ENCODE measurements at places on chromosomes 3 and 15.

DNA sequence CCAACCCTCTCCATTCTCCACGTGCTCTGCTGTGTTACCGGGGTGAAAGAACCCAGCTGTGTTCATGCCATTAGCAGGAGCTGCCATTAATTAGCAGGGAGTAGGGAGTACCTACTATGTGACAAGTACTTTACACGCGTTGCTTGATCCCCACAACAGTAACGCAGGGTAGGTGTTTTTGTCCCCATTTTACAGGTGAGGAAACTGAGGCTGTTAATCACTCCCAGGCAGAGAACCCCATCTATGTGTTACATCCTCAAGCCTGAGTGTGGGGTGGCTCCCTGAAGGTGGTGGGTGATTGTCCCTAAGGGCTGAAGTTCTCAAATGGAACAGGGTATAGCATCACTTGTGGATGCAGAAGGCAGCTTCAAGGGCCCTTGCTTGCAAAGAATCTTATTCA is 22.8 kb downstream of the MELTF start:
- DNase-seq: no peak

DNA sequence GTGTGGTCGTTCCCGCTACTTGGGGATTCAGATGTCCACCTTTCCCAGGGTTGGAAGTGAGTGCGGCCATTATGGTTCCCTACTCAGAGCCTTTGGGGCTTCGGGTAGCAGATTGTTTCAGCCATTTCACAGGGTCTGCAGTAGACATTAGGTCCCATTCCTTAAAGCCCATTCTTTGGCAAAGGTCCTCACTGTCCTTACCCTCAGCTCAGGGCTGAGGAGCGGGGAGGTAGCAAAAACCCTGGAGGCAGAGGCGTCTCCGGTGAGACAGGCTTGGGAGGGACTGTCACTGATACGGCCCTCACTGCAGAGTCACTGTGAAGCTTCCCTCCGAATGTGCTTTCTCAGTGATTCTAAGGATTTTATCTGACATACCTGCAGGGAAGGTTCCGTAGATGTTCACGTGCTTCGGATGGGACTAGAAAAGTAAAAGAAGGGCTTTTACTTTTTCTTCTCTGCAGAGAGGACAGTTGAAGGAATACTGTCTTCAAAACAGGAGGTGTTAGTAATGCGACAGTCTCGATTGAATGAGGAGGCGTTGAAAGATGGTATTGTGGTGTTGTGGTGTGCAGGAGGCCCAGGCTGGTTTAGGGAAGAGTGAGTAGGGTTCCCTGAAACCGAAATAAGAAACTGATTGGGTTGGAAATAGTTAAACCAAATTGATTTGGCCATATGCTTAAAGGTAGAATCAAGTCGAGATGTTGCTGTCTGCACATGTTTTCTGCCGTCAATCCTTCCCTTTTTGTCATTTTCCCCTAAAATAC is 630 bp downstream of the ATP6V1A start:
- peak; percentile 6 for DNase-seq

DNA sequence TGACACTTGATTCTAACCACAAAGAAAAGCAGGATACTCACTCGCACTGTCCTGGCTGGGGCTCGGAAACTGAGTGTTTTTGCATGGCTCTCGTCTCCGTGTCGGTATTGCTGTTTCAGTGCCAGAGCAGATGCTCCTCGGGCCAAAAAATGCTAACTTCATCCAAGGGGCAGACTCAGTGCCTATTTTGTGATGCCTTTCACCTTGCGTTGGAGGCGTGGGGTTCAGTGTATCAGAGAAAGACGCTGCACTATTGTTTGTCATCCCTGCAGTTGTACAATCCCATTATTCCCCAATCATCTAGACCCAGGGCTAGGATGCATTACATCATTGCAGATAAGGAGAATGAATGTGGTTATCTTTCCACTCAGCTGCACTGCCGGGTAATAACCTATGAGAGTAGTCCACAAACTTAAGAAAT is 1.4 kb downstream of the CACNA2D3 start:
- DNase-seq: no peak

DNA sequence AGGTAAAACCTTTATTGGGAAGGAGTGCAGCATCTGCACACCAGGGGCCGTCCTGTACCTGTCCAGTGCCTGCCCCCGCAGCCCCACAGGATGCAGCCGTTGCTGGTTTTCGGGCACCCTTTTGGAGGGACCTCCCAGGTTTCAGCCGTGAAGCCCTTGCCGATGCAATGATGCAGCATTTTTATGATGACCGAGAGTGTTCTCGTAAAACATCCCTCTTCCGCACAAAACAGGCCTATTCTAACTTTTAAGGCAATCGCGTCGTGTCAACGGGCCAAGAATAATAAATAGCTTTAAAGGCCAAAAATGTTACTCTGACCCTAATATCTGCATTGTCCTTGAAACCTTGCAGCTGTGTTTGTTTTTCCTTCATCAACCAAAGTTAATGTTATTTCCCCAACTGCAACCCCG is 126.1 kb downstream of the LRRK1 start:
- no peak for DNase-seq

DNA sequence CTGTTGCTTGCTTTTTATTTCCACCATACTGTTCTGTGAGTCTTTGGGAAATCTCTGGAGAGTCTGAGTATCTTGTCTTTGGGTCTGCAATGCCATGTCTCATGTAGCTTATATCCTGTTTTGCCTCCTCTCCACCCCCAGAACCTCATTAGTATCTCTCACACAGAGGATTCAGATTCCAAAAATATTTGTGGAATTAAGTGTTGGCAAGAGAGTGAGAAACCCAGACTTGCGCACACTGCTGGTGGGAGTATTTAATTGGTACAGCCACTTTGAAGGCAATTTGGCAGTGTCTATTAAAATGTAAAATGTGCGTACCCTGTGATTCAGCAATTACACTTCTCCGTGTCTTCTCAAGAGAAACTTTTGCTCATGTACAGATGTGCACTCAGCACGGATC is 68.6 kb downstream of the ZNF621 start:
- no peak for DNase-seq

DNA sequence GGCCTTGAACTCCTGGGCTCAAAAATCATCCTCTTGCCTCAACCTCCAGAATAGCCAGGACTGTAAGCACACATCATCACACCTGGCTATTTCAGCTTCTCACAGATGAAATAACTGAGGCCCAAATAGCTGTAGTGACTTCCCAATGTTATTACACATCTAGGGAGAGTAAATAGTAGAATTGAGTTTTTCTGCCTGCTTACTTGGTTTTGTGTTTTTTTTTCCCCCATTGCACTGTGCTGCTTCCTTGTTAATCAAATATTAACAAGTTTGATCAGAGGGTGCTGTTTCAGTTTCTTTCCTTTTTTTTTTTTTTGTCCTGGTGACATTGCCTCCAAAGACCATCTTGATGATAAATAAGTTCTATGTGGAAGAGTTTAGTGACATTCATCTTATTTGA is 23.4 kb downstream of the ZNF609 start:
- DNase-seq: no peak

GRCh38 chr15:71202712-71203111 is 87.4 kb downstream of the THSD4 start:
- DNase-seq: no peak

DNA sequence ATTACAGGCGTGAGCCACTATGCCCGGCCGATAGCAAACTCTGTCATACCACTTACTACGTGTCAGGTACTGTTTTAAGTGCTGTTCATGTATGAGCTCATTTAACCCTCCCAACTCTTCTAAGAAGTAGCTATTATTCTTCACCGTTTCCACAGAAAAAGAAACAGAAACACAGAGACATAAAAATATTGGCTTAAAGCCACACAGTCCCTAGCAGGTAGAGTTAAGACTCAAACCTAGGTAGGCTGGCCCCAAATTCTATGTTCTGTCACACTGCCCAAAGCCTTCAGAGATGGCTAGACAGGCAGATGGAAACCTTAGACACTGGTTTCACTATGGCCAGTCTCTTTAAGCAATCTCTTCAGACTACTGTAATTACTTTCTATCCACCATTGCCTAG is 149.8 kb upstream of the KCNMB2 start:
- DNase-seq: no peak

- no peak for DNase-seq
Observed at GRCh38 chr15:63902671-63903035, 68.9 kb upstream of the HERC1 start.

DNA sequence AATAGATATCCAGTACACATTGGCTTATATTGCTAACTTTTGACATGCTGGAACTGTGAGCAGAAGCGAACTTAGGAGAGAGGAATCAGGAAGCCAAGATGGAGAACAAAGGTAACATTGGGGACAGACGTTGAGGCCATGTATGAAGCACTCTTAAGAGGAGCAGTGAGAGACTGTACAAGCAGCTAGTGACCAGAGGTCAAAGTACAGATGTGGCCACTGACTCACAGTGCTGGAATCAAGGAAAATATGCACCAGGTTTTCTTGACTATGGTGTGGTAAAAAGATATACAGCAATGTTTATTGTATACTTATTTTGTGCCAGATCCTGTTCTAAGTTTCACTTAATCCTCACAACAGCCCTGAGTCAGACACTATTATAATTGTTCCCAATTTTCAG is 2.0 kb upstream of the IL20RB start:
- DNase-seq: peak; percentile 90

GRCh38 chr3:14410503-14411165 is 8.2 kb downstream of the SLC6A6 start:
- DNase-seq: no peak

DNA sequence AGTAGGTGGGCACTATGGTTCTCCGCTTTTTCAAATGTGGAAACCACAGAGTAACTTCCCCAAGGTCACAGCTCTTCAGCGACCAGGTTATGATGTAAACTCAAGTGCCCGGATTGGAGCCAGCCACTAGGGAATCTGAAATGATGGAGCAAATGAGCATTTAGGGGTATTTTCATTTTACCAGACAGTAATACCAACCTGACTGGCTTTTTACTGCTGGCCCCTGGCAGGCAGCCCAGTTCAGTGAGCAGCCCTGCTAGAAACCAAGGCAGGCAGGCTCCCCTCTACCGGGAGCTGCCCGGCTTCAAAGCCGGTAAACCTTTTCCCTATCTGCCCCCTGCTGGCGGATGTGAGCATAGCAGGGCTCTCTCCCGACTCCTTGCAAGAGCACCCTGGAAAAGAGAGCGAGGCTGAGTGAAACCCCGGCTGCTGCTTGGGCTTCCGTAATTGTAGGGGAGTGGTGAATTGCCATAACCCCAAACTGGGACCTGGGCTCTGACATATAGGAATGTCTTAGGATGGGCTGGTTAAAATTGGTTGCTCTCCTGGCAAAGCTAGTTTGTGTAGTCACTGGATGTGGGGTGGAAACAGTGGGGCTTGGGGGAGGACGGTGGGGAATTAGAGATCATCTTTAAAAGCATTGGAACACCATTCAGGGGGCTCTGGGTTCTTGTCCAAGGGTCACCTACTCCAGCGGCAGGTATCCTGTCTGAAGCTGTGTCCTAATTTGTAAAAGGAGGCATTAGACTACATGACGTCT is 98.0 kb upstream of the TNFAIP8L3 start:
- DNase-seq: peak; percentile 82

DNA sequence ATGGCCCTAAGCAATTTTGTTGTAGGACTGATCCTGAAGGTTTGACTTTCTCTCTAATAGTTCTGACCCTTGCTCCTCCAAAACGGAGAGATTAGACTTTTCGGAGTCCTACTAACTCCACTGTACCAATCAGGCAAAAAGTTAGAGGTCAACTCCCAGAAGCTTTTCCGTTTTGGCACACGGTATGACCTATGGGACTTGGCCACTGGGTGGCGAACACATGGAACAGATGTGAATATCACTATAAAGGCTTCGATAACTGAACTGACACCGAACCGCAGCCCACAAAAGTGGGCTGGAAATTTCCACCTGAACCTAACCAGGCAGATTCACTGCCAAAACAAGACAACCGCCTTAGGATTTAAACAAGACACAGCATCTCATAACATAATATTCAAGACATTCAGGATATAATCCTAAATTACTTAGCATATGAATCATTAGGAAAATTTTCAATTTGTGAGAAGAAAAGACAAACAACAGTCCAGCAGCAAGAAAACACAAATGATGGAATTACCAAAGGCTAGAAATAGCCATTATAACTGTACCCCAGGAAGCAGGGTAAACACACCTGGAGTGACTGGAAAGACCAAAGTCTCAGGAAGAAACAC is 12.2 kb upstream of the TM2D3 start:
- DNase-seq: no peak

- no peak for DNase-seq
Observed at GRCh38 chr3:52829906-52830463, 487 bp downstream of the ITIH4 start.

- no peak for DNase-seq
Observed at GRCh38 chr3:126355777-126356372, 1.3 kb downstream of the KLF15 start.

DNA sequence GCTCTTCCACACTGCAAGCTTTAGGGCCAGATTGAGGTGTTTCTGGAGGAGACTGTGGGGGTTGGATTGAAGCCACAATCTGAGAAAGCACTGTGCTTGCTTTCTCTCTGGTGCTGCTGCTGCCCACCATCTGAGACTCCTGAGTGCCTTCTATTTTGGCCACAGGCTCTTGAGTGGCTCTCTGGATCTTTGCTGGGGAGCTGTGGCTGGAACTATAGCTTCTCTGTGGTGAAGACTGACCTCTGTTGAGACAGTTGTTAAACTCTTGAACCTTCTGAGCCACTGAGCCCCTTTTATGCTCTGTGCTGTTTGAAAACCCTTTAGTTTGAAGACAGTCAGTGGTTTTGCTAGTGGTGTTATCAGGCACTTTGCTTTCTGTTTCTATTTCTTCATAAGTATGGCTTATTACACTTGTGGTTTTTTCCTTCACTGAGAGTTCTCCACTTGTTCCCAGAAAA is 108.7 kb upstream of the TSPAN3 start:
- no peak for DNase-seq

GRCh38 chr3:194285024-194285849 is 65.9 kb downstream of the CPN2 start:
- DNase-seq: no peak

DNA sequence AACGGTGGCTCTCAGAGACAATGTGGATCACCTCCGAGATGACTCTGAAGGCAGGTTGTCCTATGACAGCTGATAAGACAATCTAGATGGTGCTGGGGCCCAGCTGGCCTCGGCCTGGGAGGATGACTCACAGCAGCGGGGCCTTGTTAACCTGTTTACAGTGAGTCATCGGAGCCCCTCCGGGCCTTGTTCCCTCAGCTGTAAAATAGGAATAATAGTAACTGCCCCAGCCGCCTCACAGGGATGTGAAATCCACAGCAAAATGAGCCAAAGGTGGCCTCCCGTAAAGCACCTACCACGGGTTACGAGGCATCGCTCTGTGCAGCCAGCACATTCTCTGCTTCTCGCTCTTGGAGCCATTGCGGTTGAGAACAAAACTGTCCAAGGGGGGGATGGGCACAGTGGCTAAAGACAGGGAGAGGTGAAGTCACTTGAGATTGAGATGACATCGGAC is 88.6 kb upstream of the RASGRF1 start:
- DNase-seq: peak; percentile 90

- DNase-seq: no peak
Observed at GRCh38 chr3:17623464-17623863, 119.0 kb downstream of the TBC1D5 start.

DNA sequence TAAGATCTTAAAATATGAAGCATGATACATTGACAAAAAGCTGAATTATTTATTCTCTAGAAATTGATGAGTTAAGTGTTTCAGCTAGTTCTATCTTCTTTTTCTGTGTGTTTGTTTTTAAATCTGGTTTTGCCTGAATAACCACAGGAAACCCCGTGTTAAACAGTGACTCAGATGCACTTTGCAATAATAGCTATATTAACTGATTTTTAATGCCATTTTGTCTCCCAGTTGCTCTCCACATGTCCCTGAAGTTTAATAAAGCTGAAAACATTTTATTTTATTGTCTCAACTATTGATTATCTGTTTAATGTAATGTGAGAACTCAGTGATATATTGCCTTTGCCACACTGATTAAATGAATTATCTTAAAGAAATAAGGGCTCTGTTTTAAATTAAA is 42.8 kb upstream of the ROBO1 start:
- DNase-seq: no peak

GRCh38 chr3:98013411-98014267 is 21.5 kb downstream of the GABRR3 start:
- no peak for DNase-seq
